ENCODE measurements at places on chromosomes 13 and 19. TPM values are rescaled to one million over a fixed set of nuclear protein-coding genes. Genes with fewer than 3 reads are reported as not detected.

Gene ZNF358
- 10.8 TPM for total RNA-seq

Gene PRODH2
- not detected for total RNA-seq

Gene GJA3
- total RNA-seq, result 1.6 TPM

Gene GDF15
- total RNA-seq, result not detected

Gene SIGLEC14
- 0.83 TPM for total RNA-seq

Gene SLC6A16
- 6.0 TPM for total RNA-seq

Gene NCR1
- 0.29 TPM for total RNA-seq

Gene CALR3
- not detected for total RNA-seq

Gene ADAT3
- 4.5 TPM for total RNA-seq

Gene CYSLTR2
- 2.1 TPM for total RNA-seq

Gene EBI3
- total RNA-seq, result 0.36 TPM

Gene CD33
- total RNA-seq, result 0.73 TPM

Gene SULT2A1
- total RNA-seq, result not detected

Gene CASP14
- total RNA-seq, result not detected

Gene ZNF180
- 15.6 TPM for total RNA-seq

Gene LRG1
- not detected for total RNA-seq

Gene SYT3
- 2.7 TPM for total RNA-seq

Gene IGFL2
- not detected for total RNA-seq

Gene LRP3
- total RNA-seq, result not detected

Gene IRF3
- 303 TPM for total RNA-seq

Gene ZNF540
- total RNA-seq, result 19.1 TPM
